ENCODE measurements at places on chromosomes 5 and 9. TPM values are rescaled to one million over a fixed set of nuclear protein-coding genes. Genes with fewer than 3 reads are reported as not detected.

DNA sequence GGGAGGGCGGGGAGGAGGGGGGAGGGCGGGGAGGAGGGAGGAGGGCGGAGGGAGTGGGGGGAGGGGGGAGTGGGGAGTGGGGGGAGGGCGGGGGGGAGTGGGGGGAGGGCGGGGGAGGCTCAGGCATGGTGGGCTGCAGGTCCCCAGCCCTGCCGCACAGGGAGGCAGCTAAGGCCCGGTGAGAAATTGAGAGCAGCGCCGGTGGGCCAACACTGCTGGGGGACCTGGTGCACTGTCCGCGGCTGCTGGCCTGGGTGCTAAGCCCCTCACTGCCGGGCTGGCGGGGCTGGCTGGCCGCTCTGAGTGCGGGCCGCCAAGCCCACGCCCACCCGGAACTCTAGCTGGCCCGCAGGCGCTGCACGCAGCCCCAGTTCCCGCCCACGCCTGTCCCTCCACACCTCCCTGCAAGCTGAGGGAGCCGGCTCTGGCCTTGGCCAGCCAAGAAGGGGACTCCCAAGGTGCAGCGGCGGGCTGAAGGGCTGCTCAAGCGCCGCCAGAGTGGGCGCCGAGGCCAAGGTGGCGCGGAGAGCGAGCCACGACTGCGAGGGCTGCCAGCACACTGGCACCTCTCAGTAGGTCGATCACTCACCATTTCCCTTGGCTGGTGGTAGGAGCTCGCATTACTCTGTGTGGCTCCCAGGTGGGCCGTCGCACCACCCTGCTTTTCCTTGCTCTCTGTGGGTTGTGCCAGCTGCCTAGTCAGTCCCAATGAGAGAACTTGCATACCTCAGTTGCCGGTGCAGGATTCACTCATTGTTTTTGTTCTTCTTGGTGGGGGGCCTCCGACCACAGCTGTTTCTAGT lies 160.2 kb downstream of the CNTLN start:
- no peak for DNase-seq

GRCh38 chr5:74042959-74043358 lies 417.0 kb downstream of the ARHGEF28 start:
- DNase-seq = no peak

- peak; percentile 4 for DNase-seq
Observed at GRCh38 chr5:43482490-43483297, 971 bp downstream of the TMEM267 start.

- no peak for DNase-seq
Observed at GRCh38 chr9:133681658-133682306, 45.6 kb downstream of the DBH start.

DNA sequence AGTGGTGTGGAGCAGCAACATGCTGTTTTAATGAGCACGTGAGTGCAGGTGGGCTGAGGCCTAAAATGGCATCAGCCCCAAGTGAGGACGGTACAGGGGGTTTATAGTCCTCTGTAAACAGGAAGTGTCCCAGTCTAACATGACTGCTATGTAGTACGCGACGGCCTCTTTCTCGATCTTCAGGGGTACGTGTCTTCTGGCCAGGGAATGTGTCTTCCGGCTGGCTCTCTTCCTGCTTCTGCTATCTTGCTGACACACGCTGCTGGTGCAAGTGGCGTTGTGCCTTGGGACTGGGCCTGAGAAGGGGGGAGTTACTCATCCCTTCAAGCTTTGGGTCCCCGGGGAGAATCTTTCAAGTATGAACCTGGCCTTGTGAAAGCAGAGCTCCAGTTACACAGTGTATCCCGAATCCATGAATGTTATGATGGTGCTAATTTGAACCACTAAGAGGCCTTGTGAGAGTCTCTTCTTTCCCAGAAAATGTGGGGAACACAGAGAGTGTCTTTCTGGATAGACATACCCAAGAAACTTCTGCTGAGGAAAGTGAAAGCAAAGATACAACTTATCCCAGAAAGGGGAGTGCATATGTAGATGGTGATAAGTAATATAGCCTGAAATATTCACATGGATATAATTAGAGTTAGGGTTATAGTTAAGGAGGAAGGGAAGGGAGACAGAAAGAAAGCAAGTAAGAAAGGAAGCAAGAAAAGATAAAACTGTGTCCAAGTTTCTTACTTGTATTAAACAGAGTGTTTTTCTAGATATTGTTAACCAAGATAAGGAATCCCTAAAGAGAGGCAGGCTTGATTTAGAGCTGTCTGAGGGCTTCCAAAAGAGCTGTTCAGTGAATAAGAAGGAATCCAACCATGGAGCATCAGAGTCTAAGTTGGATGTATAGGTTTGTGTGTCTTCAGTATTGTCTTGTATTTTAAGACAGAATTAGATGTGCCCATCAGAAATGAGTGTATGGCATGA lies 35.5 kb upstream of the ANXA2R start:
- no peak for DNase-seq

The CDO1 gene
- polyA plus RNA-seq = 31.0 TPM

The CCDC171 gene
- polyA plus RNA-seq = 4.5 TPM

The NR4A3 gene
- 0.44 TPM for polyA plus RNA-seq

The ECM2 gene
- polyA plus RNA-seq = 16.1 TPM

The PTGER4 gene
- polyA plus RNA-seq = 12.2 TPM
